ENCODE measurements at places on chromosomes 12 and 14.

- no peak for DNase-seq
Measured at GRCh38 chr14:61113561-61114225, 132.6 kb downstream of the SLC38A6 start.

- no peak for DNase-seq
Measured at GRCh38 chr12:120668868-120669840, 17.8 kb upstream of the MLEC start.

- no peak for DNase-seq
Measured at GRCh38 chr12:50411051-50411660, 10.5 kb downstream of the LARP4 start.

- no peak for DNase-seq
Measured at GRCh38 chr14:98137131-98138025, 1134.6 kb downstream of the BCL11B start.

DNA sequence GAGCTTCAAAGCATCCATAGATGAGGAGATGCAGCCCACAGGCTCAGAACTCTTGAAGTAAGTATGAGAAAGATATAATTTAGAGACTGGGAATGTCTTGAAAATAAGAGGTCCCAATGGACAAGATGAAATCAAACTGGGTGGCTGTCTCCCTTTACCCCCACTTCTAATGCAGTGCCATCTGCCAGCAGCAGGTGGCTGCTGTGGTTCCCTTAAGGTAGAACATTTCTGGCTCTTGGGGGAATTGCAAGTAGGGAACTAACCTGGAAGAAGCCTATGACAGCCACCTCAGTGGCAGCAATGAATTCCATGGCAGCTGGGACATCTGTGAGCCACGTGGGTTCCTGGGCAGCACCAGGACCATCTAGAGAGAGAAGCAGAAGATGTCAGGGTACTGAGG is 648 bp downstream of the ERP27 start:
- no peak for DNase-seq

DNA sequence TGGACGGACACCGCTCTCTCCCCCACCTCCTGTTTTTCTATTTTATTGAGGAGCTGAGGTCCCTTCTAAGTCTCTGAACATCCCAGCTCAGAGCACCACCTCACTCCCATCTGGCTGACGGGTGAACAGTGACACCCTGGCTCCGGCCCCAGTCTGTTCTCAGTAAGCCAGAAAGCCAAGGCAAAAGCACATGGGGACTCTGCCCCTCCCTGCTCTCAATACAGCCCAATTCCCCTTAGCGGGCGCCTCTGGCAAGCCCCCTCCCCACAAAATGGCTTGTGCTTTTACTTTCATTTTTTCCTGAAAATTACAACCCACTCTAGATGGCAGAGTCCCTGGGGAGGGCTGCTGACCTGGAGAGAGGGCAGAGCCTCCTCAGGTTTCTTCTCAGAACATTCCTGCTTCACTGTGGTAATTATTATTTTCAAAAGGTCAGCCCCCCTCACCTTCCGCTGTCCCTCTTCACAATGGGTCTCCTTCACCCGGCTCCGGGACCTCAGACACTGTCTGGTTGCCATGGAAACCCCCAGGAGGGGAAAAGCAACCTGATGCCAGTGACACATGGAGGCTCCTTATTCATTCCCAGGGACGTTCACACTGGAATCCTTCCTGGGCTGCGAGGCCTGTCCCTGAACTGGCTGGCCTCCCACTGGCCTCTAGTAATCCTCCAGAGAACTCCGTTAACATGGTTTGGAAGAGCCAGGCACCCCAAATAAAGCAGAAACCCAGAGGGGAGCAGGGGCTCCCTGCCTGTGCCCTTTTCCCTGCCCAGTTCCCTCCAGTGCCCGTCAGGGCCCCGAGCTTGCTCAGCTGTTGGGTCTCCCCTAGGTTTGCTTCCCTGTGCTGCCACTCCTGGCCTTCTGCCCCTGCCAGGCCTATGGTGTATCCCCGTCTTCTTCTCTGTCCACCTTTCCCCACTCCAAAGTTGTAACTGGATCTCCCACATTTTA is 15.9 kb downstream of the COL2A1 start:
- DNase-seq = no peak

DNA sequence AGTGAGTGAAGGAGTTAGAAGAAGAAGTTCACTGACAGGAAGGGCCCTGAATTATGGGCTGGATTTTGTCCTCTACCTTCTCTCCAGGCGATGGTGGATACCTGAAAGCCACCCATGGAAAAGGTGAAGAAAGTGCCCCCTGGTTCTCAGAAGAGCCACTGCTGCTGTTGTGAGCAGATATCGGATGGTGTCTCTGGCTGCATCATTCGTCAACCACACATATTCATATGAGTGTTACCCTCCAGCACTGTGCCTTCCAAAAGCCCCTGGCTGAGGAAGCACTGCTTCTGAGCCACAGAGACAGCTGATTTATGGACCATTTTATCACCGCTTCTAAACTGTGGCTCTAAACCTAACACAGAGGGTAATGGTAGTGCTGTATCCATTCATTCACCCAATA is 2.0 kb upstream of the ACTN1 start:
- no peak for DNase-seq

- no peak for DNase-seq
Measured at GRCh38 chr12:103279444-103279843, 216.3 kb downstream of the C12orf42 start.

GRCh38 chr12:78248321-78248720 is 417.6 kb downstream of the NAV3 start:
- DNase-seq = no peak

GRCh38 chr14:36617824-36618223 is 35.4 kb upstream of the NKX2-8 start:
- no peak for DNase-seq

- DNase-seq = no peak
Measured at GRCh38 chr12:5081016-5081415, 37.3 kb downstream of the KCNA5 start.

DNA sequence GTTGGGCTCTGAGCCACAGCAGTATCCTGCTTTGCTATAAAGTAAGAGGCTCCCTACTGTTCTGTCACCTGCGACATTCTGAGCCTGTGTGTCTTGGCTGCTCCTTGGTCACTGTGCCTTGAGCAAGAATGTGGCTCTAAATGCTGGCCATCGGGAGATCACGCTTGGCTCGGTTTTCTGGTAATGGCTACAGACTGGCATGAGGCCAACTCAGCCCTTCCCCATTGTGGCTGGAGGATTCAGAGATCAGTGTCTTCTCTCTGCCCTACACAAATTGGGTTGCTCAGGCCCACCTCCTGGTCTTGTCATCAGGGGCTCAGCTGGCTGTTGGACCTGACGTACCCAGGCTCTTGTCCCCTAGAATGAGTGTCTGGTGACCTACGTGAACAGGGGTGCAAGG is 94.5 kb downstream of the PLXNC1 start:
- DNase-seq = no peak

GRCh38 chr14:29684926-29685325 is 242.7 kb downstream of the PRKD1 start:
- no peak for DNase-seq

GRCh38 chr14:77475432-77476115 is 17.7 kb downstream of the AHSA1 start:
- DNase-seq = no peak

DNA sequence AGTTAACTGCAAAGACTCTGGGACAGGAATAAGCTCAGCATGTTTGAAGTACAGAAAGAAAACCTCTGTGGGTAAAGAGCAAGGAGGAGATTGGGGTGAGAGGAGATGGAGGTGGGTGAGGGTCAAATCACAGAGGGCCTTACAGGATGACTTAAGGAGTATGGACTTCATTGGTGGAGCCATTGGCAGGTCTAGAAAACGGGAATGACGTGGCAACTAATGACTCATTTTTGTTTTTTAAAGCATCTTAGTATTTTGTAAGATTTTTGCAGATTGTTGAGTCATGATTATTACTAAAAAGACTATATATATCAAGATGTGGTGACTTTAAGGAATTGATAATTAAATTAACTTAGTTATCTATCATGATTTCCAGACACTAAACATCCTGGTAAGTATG is 18.5 kb downstream of the UTP20 start:
- DNase-seq = no peak

DNA sequence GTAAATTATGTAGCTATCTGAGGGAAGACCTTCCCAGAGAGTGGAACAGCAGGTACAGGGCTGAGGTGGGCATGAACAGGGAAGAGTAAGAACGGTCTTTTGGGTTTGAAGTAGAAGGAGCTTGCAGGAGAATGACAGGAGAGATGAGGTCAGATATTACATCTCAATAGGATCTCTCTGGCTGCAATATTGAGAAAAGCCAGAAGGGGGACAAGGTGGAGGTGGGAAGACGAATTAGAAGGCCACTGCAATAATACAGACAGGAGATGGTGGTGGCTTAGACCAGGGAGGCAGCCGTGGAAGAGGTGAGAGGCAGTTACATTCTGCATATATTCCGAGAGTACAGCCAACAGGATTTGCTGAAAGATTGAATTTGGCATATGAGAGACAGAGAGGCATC is 310.2 kb downstream of the APAF1 start:
- no peak for DNase-seq

- DNase-seq = no peak
Measured at GRCh38 chr14:38705220-38705619, 397.8 kb downstream of the SEC23A start.

DNA sequence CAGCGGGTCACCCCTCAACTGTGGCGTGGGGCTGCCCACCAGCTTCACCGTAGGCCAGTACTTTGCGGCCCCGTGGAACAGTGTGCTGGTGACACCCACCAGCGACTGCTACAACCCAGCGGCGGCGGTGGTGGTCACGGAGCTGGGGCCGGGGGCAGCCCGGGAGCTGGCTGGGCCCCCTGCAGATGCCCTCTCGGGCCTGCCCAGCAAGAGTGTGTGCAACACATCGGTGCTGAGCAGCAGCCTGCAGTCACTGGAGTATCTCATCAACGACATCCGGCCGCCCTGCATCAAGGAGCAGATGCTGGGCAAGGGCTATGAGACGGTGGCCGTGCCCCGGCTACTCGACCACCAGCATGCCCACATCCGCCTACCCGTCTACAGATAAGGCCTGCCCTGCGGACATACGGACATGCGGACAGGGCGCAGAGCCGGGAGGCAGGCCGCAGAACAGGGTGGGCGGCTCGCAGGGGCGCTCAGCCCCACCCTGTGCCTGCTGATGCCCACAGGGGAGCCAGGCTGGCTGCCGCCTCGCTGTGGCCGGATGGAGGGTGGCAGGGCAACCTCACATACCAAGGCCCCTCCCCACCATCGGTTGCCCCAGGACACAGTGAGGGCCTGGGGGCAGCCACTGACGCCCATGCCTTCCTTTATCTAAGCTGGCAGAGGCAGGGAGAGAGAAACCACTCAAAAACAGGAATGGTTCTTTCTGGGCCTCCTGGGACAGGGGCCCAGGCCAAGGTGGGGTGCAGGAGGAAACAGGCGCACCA is 55.5 kb downstream of the FAM222A start:
- DNase-seq = no peak

DNA sequence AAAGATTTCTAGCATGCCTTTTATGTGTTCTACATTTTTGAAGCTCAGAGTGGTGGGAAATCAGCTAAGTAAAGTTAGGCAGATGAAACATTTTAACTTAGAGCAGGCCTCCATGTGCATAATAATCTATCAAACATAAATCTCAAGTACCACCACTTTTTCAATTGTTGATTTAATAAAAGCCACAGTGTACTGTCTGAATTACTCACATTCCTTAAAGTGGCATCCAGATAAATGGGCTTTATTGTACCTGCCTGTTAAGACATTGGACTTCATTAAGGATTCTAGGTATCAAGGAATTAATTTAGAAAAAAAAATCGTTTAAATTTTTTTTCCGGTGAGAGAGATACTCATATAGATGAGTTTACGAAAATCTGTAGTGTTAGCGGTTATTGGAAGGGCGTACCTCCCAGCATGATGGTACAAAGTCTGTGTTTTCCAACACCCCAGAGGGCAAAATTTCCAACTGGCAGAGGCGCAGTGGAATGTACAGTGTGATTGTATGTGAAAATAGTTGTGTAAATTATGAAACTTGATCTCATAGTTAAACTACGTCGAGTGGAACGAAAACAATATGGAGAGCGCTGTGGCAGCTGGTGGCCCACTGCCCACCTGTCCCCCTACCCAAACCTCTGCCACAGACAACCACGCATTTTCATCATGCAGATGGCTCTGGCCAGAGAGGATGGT is 25.0 kb downstream of the ELK3 start:
- no peak for DNase-seq

DNA sequence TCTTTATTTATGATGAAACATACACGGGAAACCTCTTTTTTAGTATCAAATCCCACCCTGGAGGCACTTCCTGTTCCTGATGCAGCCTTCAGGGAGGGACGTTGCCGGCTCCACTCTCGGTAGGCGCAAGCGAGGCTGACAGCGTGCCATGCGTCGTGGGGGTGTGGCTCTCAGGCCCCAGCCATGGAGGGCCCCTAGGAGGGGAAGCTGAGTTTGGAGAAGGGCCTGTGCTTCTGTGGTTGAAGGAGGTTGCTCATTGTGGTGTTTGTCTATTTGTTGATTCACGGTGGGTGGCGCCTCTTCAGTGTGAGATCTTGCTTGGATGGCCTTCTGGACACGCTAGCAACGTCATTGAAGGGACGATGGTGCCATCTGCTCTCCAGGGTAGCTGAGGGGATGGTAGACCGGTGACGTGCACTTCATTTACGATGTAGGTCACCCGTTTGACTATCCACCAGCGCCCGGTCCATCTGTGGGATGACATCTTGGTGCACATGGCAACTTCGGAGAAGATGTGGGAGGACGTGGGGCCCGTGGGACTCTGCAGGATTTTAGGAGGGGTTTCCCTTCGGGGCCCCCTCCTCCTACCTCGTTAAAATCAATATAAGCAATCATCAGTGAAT is 126.3 kb upstream of the RTL1 start:
- DNase-seq = no peak

GRCh38 chr14:32696325-32697091 is 242.2 kb upstream of the NPAS3 start:
- DNase-seq = no peak

GRCh38 chr12:111638556-111638955 is 39.4 kb upstream of the ATXN2 start:
- no peak for DNase-seq

DNA sequence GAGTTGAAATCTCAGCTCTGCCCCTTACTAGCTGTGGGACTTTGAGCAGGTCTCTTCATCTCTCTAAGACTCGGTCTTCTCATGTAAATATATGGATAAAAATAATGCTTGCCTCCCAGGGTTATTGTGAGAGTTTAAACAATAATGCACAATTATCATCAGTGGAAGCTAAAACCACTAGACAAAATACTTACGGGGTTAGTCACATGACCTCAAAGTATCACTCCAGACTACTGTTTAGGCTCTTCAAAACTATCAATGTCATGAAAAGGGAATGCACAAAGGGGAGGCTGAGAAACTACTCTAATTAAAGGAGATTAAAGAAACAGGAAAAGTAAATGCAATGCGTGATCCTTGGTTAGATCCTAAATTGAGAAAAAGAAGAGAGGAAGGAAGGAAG is 24.5 kb upstream of the TSPAN11 start:
- DNase-seq = no peak

GRCh38 chr12:92562063-92562734 is 140.6 kb upstream of the PLEKHG7 start:
- DNase-seq = no peak

- DNase-seq = no peak
Measured at GRCh38 chr12:55641595-55641994, 4.9 kb downstream of the OR10P1 start.

GRCh38 chr14:102924632-102925588 is 2.4 kb downstream of the AMN start:
- DNase-seq = no peak

Measured in nucleus accumbens (tissue), 56 donors.